ENCODE measurements at places on chromosomes 13 and 19.

DNA sequence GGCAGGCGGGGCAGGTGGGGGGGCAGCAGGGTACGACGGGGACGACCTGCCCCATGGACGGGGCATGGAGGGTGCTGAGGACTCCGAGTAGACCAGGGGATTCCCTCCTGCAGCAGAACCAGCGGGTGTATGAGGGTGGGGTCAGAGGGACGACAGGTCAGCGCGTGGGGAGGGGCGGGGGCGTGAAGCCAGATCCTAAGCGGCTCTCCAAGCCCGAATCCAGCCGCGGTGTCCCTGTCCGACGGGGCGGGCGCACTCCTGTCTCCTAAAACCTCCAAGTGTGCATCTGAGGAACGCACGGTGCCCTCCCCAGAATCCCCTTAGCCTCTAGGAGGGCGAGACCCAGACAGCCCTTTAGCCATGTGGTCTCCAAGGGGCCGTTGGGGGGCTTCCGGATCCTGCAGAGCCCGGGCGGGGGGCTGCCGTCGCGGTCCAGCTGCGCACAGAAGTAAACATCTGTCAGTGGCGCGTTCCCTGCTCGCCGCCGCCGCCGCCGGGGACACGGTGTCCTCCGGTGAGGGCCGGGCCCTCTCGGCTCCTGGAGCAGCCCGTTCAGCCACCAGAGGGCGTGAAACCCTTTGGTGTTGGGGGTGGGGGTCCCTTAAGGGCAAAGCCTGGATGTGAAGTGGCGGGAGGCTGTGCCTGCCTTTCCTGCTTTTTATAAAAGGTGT, 730 bp downstream of the NRTN start:
- DNase-seq: no peak

DNA sequence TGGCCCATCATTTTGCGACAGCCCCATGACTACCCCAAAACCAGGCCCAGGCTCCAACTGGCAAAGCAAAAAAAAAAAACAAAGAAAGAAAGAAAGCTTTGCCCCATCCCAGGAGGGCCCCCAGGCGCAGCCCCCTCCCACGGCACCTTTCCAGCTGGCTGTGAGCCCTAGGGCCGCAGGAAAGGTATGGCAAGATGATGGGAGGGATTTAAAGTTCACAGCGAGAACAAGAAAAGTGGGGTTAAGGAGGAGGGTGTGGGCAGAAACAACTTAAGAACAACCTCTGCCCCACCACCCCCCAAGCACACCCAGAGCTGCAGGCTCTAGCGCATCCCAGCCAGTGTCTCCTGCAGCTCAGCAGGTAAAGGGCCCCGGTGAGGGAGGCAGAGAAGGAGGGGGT, at the start of gene CYP2F1:
Gene CYP2F1 (plus strand): TSS at position 301 of the 400 bp plus-strand sequence. CDS start 1,757 bp downstream, outside the sequence.
- no peak for DNase-seq

DNA sequence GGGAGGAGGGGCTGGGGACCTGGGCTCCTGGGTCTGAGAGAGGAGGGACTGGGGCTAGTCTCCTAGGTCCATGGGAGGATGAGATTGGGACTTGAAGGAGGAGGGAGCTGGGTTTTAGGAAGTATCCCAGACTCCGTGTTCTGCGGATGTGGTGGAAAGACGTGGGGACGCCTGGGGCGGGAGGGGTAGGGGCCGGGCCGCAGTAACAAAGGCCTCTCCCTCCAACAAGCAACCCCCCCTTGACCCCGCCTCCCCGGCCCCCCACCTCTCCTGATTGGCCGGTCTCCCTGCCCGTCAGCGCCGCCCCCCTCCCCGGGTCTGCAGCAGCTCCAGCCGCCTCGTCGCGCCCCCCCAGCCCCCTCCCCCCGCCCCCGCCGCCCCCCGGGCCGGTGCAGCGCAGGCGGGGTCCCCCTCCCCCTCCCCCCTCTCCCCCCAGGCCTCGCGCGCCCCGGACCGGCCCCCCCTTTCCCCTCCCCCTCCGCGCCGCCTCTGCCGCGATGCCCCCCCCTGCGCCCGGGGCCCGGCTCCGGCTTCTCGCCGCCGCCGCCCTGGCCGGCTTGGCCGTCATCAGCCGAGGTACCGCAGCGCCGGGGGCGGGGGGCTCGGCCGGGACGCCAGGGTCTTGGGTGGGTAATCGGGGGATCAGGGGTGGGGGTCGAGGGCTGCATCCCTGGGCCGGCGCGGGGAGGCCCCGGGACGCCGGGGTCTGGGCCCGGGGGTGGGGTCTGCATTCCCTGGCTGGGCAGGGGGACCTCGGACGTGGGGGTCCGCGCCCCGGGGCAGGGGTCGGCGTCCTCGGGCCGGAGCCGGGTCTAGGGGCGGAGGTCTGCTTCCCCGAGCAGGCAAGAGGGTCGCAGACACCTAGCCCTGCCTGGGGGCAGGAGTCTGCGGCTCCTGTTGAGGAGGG, at the start of gene IGLON5:
Gene IGLON5 (plus strand): TSS at position 294 of the 907 bp plus-strand sequence. CDS start 204 bp downstream, at position 498.
- DNase-seq: no peak

GRCh38 chr19:30425885-30426838, 54.0 kb downstream of the ZNF536 start:
- no peak for DNase-seq

DNA sequence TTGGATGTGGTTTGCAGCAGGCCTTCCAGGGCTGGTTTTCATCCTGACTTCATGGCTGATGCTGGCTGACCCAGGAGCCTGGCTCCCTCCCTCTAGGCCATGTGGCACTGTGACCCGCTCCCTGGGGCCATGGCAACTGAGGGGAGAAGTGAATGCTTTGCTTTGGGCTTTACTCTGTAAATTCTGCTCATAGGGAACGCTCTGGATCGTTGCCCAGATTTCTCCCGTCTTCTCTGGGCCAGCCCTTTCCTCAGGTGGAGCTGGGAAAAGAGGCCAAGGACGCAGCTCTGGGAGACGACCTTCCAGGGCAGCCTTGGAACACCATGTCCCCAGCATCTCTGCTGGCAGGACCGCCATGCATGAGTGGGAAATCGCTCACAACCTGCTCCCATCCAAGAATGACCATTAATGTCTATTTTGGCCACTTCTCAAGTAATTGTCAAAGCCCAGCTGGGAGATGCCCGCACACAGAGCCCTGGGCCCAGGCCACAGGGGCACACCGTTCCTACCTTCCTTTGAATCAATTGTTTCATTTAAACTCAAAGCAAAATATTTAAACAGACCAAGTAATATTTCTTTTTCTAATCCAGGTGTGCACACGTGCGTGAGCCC, 321.8 kb downstream of the TEX29 start:
- no peak for DNase-seq

- no peak for DNase-seq
These were observed 17.6 kb upstream of the DHRS12 start for GRCh38 chr13:51821606-51822005.

GRCh38 chr13:24725379-24725778, 38.6 kb upstream of the RNF17 start:
- DNase-seq: no peak

DNA sequence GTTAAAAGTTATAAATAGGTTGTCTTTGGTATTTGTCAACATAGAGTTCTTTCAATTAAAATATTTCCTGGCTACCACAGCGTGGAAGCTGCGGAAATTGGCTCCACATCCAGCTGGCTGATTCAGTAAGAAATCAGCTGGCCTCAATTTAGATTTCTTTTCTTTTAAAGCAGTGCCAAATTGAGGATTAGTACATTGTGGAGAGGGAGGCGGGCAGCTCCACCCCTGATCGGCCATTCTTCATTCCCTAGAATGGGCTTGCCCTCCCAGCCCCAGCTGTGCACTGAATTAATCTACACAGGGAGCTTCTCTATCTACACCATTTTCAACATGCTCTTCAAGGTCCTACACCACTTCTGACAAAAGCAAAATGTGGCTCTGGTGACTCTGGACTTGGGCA, 624.8 kb downstream of the DACH1 start:
- no peak for DNase-seq

DNA sequence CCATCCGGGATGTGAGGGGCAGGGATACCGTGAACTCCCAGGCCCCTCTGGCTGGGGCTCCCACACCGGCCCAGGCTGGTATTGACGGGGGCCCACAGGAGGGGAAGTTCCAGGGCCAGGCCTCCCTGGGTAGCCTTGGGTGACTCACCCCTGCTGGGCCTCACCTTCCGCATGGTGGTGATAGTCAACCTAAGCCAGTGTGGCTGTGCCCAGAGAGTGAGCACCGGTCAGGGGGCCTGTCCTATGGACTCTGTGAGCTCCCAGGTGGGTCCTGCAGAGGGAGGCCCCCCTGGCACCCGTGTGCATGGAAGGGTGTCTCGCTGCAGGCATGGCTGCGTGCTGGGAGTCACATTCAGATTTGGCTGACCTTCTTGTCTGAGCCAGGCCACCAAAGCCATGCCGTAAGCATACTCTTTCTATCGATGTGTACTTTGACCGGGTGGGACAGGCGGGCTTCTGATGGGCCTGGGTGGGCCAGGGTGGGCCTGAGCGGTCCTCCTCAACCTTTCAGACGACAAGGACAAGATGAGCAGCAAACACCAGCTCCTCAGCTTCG, 27.6 kb downstream of the DHX34 start:
- no peak for DNase-seq

- DNase-seq: no peak
These were observed 25.3 kb upstream of the EIF3G start for GRCh38 chr19:10145031-10145430.

GRCh38 chr19:18551631-18552030, 6.0 kb upstream of the KXD1 start:
- DNase-seq: no peak

DNA sequence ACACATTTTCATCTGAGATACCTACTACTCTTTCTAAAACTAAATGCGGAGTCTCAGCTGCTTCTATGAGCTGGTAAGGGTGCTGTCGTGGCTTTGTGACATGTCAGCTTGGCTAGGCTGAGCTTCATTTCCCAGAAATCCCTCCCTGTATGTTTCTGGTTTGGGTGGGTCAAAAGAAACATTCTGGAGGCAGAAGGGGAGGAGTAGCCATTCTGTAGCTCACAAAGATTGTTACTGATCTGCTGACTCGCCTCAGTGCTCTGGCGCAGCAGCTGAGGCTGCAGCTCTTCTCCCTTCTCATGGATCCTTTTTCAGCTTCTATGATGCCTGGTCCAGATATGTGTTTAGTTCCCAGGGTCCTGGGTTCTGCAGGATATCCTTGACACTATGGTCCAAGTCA, 114.7 kb downstream of the RAP2A start:
- DNase-seq: no peak

DNA sequence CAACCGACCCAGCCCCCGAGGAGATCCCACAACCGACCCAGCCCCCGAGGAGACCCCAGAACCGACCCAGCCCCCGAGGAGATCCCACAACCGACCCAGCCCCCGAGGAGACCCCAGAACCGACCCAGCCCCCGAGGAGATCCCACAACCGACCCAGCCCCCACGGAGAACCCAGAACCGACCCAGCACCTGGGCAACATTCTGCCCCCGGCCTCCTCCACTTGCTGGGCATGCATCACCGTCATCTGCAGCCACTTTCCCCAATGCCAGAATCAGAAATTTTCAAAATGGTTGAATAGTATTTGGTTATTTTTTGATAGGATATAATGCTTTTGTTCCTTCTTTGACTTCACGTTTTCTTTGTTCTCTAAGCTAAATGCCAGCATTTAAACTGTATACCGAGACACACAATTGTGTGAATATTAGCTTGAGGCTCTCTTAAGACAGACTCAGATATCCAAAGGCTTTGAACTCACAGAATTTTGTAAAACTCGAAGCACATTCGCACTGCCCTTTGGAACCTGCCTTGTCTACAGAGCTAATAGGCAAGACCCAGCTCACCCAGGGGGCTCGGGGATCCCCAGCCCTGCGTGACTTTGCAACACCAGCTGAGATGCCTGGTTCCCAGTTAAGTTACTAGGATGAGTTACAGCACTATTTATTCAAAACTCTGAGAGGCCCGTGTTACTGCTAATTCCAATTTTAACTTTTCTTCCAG, 15.5 kb upstream of the RASA3 start:
- no peak for DNase-seq
